ENCODE measurements at places on chromosomes 12 and 14.

DNA sequence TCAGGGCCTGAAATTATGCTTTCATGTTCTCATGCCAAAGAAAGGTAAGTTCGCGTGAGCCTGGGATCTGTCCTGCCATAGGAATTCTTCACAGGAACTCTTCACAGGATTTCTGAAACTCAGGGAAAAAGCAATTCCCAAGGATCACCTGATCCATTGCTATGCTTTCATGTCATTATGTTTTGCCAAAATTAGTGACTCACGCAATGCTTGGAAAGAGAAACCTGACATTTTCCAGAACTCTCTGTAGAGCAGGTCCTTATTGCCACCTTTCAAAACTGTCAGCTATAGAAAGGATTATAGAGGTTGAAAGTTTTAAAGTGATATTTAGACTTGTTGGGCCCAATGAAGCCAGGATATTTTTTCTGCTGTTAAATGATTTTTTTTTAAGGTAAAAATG lies 6.3 kb upstream of the KCNJ8 start:
- DNase-seq = no peak

GRCh38 chr12:52382854-52383253 lies 2.6 kb downstream of the KRT84 start:
- no peak for DNase-seq

DNA sequence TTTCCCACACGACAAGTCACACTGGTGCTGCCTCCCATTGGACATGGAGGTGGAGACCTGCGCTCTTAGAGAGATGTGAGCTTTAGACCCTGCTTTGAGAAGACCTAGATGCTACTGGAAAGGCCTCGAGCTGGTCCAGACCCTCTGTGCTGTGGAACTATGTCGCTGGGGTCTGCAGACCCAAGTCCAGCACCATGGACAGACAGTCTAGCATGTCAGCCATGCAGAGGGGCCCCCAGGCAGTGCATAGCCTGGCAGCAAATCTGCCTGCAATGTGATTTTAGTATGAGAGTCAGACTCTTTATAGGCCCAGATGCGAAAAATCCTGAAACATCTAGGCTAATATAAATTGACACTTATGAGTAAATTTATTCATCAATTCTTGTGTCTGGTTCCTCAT lies 141.5 kb downstream of the NTF3 start:
- DNase-seq = no peak

GRCh38 chr14:91291786-91292405 lies 47.4 kb upstream of the GPR68 start:
- no peak for DNase-seq

DNA sequence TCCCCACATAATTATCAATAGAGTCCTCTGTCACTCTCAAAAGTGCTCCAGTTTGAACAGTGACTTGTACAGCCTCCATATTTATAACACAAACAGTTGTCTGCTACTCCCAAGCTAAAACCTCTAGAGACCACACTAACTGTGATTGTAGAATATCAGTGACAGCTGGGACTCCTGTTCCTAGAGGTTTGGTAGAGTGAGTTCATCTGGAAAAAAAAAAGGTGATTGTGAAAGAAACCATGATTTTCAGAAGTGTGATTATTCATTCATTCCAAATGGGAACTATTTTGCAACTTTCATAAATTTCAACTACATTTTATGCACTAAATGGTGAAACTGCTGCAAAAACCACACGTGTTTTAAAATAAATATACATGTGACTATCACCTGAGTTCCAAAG lies 128.0 kb upstream of the PLXNC1 start:
- DNase-seq = no peak

DNA sequence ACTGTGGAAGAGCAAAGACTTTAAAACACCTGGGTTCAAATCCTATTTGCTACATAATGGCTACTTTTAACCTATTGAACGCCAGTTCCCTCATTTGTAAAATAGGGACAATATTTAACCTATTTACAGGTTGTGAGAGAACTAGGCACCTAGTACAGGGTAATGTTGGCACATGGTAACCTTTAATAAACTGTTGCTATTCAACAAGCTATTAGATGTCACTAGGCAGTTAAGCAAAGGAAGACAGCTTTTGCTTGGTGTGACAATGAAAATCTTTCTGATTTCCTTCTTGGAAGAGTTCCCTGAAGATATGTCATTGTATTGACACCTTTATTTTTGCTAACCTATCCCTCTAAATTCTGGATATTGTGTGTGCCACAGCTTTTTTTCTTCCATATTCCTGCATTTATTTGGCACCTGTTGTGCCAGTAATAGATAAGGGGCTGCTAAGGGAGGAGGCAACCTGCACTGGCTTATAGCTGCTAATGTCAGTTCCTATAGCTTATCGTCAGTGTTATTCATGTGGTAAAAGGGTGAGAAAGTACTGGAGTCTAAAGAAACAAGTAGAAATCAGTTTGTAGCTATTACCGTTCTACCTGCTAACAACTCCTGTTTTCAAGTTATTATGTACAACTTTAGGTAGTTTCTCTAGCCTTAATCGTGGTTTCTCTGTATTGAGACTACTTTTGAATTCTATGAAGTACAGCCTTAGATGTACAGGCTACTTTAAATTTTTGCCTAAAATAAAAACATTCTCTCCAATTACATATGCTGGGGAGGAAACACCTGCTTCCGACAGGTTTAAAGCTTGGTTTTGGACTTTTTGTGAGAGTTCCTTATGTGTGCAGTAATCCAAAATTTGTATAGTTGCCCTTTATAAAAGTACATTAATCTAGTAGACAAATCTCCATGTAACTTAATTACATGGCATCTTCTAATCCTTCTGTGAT lies 24.3 kb downstream of the HIF1A start:
- DNase-seq = no peak

DNA sequence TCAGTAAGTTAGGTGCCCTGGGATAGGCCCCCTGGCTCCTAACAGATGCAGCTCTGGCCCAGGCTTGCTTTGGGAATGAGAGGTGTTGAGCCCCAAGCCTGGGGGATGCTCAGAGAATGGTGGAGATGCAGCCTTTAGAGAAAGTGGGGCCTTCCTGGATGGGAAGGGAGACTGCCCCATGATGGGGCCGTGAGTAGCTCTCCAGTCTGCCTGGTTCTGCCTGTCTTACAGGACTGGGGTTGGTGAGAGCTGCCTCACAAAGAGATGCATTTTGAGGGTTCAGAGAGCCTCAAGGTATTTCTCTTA lies 523 bp upstream of the VRTN start:
- DNase-seq = no peak

GRCh38 chr14:105850853-105851581 lies 324.6 kb downstream of the TMEM121 start:
- DNase-seq = no peak

DNA sequence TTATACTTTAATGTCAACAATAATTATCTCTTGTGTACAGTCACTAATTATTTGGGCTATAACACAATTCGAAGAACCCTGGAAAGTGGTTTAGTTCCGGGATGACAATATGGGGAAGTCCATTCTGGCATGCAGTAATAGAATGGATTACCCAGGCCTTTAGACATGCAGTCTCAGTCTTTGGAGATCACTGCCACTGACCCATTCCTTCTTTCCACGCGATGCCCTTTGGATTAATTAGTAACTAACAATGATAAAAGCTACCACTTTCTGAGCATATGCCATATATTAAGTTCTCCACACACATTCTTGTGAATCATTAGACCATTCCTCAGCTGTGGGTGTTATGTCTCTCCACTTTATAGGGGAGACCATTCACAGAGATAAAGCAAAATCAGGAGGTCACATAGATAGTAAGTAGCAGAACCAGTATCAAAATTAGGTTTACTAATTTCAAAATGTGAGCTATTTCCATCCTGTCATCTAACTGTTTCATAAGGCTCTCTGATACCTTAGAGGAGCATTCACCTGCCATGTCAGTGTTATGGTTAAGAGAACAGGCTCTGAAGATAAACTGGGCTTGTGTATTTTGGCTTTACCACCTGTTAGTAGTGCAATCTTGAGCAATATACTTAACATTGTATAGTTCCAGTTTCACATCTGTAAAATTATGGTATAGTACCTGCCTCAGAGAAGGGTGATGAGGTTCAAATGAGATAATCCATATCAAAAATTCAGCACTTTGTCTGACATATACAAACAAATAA lies 27.2 kb upstream of the KCNJ8 start:
- no peak for DNase-seq

GRCh38 chr12:8584004-8584403 lies 28.7 kb downstream of the AICDA start:
- DNase-seq = no peak

DNA sequence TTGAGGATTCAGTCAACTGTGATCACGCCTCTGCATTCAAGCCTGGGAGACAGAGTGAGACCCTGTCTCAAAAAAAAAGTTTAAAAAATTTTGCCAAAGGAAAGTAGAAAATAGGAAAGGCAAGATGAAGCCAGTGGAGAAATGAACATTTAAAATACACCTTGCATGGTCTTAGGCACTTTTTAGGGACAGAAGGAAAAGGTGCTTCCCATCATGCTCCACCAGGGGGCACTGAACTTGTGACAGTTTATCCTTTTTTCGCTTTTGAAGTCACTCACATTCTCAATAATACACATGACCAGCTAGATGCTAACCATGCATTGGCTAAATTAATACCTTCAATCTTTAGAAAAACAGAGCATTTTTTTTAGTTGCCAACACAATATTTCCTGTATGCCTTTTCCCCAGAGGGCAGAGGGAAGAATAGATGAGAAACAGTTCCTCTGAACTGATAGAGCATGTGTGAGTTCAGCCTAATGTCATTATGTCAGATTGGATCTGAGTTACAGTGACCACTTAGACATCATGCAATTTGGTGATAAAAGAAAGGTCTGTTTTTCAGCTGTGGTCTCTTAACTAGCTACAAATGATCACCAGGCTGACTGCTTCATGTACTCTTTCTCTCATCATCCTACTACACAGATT lies 221.8 kb upstream of the SSTR1 start:
- DNase-seq = no peak

DNA sequence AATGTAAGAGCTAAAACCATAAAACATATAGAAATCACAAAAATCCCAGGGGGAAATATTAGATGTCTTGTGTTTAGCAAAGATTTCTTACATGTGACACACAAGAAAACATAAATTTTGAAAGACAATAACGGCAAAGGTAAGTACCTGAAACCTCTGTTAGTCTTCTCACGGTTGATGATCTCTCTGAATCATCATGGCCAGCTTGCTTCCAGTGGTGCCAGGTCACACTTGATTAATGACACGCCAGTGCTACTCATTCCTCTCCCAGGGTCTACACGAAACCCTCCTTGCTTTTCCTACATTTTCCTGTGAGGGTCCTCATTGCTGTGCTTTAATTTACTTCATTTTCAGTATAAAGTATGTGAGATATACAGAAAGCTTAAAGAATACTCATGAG lies 114.4 kb upstream of the PARP11 start:
- no peak for DNase-seq

- no peak for DNase-seq
Measured at GRCh38 chr12:87092421-87092820, 836.2 kb upstream of the MGAT4C start.

Data from stimulated activated CD8-positive, alpha-beta memory T cell treated with anti-CD3 and anti-CD28 coated beads, Interleukin-15, amount 100 ng/mL, for 24 hours (primary cell).